Cerebellar cortex (tissue), 1 donor: ENCODE measurements at places on chromosomes 16 and 17.

DNA sequence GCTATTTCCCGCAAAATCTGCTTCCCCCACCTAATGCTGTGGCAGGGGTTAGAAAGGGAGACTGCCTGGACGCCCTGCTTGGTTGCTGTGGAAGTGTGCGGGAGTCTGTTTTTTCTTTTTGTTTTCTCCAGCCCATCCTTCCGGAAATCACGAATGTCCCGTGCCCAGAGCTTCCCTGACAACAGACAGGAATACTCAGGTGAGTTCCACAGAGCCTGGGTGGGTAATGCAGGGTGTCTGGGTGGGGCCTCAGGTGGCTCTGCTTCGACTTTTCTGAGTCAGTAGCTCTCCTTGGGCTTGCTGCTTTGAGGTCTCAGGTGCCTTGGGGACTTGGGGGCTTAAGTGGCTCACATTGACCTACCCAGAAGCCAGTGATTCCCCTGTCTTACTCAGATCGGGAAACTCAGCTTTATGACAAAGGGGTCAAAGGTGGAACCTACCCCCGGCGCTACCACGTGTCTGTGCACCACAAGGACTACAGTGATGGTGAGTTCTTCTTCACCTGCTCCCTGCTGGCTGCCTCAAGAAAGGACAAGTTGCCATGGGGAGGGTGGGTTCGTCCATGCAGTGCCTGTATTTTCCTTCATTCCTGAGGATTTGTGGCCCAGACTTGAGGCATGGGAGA is 11.4 kb downstream of the LIMD2 start:
- no peak for DNase-seq

- no peak for DNase-seq
These were observed 849 bp downstream of the CAPN15 start for GRCh38 chr16:528111-529011.

DNA sequence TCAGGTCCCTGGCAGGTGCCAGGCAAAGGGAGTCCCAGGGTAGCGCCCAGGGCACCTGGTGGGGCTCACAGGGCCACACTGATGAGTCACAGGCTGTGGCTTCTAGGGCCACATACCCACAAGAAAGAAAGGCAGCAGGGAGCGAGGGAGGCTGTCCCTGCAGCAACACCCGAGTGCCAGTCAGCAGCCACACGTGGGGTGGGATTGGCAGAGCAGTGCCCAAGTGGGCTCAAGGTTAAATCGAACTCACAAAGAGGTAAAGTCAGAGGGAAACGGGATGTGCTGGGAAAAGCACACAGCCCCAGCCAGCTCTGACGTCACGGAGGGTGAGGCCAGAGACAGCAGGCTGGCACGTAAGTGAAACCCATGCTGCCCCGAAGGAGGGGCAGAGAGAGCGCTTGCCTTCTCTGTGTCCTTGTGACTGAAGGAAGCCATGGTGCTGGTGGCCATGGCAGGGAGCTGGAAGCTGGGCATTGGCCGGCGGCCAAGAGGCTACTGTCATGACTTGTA is 33.8 kb downstream of the FA2H start:
- peak; percentile 11 for DNase-seq

GRCh38 chr17:72362376-72363088 is 241.7 kb downstream of the SOX9 start:
- no peak for DNase-seq
